T-helper 22 cell (primary cell): ENCODE measurements at places on chromosomes 6 and 20.

GRCh38 chr6:18371656-18372055 lies 15.5 kb upstream of the RNF144B start:
- no peak for DNase-seq

GRCh38 chr6:53984581-53984980 lies 126.7 kb upstream of the MLIP start:
- DNase-seq: no peak

GRCh38 chr20:58894652-58895447 lies 42.3 kb downstream of the GNAS start:
- DNase-seq: no peak

DNA sequence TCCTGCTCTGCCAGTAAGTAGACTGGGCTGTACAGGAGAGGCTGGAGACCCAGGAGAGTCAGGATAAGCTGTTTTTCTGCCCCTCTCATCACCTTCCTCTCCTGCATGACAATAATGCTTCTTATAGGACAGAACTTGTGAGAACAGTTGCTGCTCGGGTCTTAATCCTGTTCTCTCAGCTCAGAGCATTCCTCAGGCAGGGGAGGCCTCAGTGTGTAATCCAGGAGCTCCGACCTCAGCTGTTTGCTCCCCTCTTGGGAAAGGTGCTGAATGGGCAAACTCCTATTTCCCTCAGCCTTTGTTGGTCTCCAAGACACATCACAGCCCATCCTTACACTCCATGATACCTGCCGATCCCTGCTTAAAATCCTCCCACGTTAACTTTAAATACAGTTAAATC lies 134.9 kb upstream of the LRFN2 start:
- no peak for DNase-seq

GRCh38 chr20:35454881-35455609 lies at the start of gene CEP250:
TSS of gene CEP250 (plus strand) at chr20:35455598. CDS start at chr20:35462368, 6,770 bp downstream.
- DNase-seq: peak; percentile 91

DNA sequence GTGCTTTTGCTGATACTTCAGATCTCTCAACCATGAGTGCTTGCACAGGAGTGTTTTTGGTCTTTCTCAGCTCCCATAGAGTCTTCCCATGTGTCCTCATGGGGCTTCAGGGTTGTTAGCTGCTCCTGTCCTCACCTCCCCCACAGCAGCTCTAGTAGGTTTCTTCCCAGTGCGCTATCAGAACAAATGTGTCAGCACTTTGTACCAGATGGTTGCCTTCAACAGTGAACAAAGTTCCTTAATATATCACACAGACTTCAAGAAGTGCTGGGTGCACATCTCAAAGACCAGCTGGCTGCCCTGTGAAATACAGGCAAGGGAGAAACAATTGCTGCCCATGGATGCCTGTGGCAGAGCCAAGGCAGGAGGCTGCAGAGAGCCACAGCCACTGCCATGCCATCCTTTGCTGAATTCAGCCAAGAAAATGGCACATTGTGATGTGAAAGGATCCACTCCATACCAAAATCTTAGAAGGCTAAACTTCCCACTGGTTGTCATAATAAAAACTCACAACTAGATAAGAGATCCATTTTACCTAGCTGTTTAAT lies 471.3 kb downstream of the C6orf118 start:
- no peak for DNase-seq

GRCh38 chr20:20482453-20482852 lies 114.5 kb downstream of the INSM1 start:
- no peak for DNase-seq

- DNase-seq: no peak
Observed at GRCh38 chr20:49904440-49905214, 10.7 kb downstream of the SPATA2 start.

DNA sequence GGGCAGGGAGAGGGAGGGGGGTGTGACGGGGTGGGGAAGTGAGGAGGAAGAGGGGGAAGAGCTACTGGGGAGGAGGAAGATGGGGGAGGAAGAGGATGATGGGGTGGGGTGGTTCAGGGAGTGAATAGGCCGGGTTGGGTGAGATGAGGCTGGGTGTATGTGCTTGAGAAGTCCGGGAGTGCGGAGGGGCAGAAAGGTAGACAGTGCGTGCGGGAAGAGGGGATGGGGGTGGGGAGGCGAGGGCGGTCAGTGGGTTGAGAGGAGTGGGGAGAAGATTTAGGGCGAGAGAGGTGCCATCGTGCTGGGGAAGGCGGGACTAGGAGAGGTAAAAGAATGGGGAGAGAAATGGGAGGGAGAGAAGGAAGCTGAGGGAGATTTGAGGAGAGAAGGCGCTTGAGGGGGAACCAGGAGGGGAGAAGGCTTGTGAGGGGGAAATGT lies 30.9 kb upstream of the NOTCH4 start:
- DNase-seq: no peak

- DNase-seq: no peak
Observed at GRCh38 chr6:37459981-37460800, 27.2 kb downstream of the CMTR1 start.

DNA sequence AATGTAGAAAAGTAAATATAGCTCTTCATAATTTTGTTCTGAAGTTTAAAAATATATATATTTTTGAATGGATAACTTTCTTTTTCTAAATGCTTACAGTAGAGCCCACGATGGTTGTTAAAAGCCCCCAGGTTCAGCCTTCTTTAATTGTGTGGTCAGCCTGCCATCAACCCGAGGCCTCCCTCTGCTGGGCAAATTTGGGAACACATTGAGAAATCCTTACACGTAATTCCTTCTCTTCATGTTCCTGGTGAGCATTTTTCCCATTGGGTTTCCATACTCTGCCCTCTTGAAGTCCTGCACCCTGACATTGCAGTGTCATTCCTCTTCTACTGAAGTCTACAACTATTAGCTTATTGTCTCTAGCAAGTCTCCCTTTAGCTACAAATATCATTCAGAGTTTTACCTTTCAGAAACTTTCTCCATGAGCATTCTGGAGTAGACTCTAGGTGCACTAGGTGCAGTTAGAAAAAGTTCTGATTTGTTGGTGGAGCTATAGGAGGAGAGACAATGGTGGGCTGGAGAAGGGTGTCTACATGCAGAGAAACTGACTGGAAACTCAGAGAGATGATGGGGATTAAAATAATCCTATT lies 40.6 kb downstream of the TRIM38 start:
- DNase-seq: no peak

DNA sequence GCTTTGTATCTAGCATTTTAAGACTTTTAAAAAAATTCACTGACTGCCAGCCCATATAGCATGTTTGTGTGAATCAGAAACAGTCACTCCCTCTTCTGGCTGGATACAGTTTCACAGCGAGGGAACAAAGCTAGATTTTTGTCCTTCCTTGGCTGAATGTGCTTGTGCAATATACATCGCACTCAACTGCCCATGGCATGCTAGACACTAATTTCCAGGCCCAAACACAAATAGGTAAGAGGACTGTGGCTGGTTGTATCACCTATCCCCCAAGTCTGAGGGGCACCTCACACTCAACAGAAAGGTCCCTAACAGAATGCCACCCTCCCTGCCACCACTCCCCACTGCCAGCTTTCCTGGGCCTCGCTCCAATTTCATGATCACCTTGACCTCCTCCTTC lies 16.2 kb upstream of the BLCAP start:
- no peak for DNase-seq

DNA sequence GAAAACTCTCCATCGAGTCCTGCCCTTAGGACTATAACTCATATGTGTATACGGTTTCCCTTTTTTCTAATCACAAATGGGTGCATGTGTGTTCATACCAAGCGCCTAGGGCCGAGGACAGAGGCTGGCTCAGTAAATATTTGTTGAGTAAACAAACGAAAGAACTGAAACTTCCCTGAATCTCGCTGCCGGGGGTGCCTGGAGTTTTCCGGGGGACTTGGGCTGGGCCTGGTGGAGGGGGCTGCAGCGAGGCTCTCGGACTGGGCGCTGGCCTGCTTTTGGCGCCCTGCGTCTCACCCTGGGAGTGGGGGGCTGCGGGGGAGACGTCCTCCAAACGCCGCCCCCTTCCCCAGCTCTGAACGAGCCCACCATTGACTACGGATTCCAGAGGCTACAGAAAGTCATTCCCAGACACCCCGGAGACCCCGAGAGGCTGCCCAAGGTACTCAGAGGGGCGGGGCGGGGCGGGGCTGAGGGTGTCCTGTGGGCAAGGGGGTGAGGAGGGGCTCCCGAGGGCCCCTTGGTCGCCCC lies 49.0 kb downstream of the CPXM1 start:
- DNase-seq: no peak

GRCh38 chr20:53901064-53901463 lies 169.3 kb downstream of the BCAS1 start:
- DNase-seq: no peak

DNA sequence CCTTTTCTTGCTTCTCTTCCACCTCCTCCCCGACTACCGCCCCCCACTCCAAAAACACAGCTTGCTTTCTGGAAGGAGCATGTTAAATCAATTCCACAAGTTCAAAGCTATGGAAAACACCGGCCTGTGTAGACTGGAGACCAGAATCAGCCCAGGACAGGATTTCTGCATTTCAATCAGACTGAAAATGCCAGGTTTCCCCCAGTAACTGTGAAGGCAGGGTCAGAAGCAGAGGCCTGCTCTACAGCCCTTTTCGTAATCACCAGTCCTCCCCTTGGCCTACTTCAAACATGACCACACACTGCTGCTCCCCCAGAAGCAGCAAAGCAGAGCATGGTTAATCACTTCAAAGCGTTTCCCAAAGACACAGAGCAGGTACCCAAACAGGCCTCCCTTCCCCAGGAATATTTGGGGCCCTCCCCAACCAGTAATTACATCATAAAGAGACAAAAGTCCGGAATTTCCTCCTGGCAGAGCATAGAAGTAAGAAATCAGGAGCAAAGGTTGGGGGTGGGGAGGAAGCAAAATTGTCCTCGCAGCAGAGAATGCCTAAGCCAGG lies 38.4 kb downstream of the ZMYND8 start:
- DNase-seq: no peak

DNA sequence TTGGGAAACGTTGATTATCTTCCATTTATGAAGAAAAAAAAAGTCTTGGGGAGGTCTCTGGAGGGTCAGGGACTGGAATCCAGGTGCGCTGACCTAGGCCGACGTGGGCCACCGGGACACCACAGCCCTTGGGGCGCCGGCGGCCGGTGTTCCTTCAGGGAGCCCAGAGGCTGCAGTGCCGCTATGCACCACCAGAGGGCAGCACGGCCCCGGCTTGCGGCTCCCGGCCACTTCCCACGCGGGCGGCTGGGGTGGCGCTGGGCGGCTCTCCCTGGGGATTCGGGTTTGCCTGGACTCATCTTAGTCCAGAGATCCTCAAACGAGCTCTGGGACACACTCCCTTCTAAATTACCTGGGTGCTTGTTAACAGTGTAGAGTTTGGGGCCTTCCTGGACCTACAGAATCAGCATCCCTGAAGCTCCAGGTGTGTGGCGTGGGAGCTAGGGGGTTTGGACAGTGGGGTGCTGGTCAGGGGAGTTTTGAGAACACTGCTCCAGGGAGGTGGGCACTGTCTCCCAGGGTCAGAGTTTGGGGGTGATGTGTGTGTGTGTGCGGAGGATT lies 23.0 kb upstream of the GTSF1L start:
- peak; percentile 39 for DNase-seq

GRCh38 chr20:56572172-56572571 lies 39.1 kb downstream of the FAM209B start:
- no peak for DNase-seq

GRCh38 chr6:106732376-106732940 lies 103.1 kb downstream of the QRSL1 start:
- DNase-seq: no peak

DNA sequence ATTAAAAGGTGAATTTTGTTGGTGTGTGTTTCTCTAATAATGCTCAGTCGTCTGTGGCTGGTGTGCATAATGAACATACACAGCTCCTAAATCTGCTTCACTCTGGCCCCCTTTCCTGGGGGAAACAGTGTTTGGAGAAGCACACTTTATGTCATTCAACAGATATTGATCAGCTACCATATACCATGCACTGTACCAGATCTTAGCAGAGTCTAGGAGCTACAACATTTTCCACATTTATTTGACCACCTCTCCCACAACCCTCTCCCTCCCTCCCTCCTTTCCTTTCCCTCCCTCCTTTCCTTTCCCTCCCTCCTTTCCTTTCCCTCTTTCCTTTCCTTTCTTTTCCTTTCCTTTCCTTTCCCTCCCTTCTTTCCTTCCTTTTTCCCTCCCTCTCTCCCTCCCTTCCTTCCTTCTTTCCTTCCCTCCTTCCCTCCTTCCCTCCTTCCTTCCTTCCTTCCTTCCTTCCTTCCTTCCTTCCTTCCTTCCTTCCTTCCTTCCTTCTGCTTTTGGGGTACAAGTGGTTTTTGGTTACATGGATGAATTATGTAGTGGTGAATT lies 85.7 kb downstream of the PLCB4 start:
- DNase-seq: no peak

GRCh38 chr6:108793516-108794251 lies 54.5 kb upstream of the ARMC2 start:
- DNase-seq: no peak

GRCh38 chr6:87763901-87764300 lies 61.9 kb upstream of the AKIRIN2 start:
- no peak for DNase-seq

- DNase-seq: no peak
Observed at GRCh38 chr6:33151050-33151449, 41.2 kb downstream of the COL11A2 start.

DNA sequence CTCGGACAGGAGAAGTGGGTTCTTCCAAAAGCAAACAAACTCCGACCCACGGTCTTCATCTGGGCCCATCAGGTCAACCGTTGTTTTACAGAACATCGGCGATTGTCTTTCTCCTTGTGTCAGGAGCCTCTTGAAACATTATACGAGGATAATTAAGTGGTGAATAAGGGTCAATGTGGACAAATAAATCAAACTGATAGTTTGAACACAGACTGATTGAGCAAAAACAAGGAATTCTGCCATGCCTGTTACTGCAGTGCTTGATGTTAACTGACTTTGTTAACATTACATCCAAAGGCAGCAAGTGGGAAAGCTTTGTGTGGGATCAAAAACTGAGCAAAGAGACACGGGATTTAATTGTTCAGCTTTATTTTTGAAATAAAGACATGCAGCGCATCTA lies 101.1 kb upstream of the IFNGR1 start:
- no peak for DNase-seq

DNA sequence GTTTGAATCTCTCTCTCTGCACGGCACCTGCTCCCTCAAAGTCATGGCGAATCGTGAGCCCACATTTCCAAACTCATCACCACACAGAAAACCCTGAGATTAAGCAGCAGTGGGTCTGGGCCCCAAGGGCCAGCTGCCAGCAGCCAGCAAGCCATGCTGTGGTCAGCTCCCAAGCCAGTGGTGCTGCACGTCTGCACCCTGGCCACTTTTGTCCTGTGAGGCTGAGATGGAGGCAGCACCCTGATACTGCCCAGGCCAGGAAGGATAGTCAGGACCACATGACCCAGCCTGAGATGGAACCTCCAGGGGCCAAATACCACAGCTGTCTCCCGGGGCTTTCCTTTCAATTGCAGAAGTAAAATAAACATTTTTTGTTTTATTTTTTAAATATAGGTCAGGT lies 93.9 kb downstream of the PRND start:
- DNase-seq: no peak
